GM12865 (cell line): ENCODE measurements at places on chromosomes 7 and 10.

DNA sequence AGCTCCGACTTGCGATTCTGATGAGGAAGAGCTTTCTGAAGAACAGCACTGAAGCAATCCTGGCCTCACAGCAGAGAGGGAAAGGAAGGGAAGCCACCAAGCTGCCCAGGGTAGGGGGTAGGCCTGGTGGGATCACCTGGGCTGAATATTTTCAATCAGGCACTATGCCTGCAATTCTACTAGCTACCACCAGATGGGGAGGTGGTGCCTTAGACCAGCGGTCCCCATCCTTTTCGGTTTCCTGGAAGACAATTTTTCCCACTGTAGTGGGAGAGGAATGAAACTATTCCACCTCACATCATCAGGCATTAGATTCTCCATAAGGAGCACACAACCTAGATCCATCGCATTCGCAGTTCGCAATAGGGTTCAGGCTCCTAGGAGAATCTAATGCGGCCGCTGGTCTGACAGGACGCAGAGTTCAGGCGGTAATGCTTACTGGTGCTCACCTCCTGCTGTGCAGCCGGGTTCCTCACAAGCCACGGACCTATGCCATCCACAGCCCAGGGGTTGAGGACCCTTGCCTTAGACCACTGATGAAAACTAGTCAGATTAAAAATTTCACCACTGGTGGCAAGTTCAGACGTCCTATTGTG, 2.7 kb downstream of the LRRC20 start:
- peak; percentile 45 for DNase-seq

- peak; percentile 85 for DNase-seq
Measured at GRCh38 chr10:60352105-60352504, 37.6 kb downstream of the ANK3 start.

- DNase-seq, result no peak
Measured at GRCh38 chr10:122665946-122666345, 33.7 kb downstream of the C10orf120 start.

DNA sequence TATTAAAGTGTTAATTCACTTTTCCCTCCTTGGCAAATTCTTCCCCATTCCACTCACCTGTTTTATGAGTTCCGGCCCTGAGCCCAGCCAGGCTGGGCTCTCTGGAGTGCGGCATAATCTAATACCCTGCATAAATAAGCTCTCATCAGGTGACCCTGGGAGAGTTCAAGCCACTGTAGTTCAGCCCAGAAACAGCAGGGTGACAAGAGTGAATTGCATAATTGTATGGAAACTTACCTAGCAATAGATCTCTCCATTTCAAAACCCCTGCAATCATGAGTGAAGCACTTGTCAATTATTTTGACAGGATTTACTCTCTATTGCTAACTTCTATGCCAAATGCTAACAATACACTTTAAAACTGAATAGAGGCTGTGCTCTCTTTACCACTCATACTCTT, 94.7 kb downstream of the OSBPL3 start:
- no peak for DNase-seq

- peak; percentile 95 for DNase-seq
Measured at GRCh38 chr7:149071641-149072437, 18.7 kb downstream of the ZNF786 start.

DNA sequence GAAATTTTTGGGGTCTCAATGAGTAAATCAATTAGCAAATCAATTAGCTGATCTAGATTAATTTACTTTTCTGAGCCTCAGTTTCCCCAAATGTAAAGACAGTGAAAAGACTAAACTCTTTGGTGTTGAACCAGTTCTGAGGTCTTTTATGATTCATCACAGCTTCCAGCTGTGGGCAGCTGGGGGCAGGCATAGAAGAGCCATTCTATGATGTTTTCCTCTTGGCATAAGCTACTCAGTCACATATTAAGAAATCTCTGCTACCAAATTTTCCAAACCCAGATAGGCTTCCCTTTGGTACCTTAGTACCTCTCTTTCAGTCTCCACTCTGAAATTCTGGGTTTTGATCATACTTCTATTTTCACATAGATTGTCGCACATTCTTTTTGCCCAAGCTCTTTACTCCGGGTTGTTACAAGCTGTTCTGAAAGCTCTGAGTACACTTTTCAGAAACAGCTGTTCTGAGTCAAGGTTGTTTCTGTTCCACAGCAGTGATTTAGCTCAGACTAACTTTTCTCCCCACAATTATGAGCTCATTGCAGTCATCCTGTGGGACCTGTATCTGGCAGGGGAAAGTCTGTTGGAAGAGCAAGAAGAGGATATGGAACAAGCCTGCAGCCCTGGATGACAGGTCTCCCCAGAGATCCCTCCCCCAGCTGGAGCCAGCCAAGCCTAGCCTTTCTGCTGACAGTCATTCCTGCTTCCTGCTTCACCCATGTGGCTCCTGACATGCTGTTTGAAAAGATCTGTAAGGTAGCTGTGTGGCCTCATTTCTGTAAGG, 599.6 kb upstream of the GHITM start:
- peak; percentile 86 for DNase-seq

GRCh38 chr7:3206101-3206500, 95.0 kb upstream of the SDK1 start:
- no peak for DNase-seq

DNA sequence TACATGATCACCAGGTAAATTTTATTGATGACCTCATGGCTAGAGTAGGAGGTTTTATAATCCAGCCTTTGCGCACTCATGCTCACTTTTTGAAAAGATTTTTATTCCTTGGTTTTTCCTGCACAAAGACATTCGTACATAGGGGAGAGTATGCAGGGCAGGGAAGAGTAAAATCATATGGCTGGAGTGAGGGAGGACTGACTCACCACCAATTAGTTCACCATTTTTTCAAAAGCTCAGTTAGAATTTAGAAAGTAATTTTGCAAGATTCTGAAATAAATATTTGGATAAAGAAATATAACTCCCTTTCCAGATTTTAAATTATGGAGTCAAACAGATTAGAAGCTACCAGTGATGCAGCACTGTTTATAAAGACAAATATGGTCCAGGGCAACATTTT, 111.9 kb downstream of the SEMA3D start:
- DNase-seq, result no peak

- peak; percentile 88 for DNase-seq
Measured at GRCh38 chr7:116316838-116317628, 106.7 kb downstream of the TES start.

DNA sequence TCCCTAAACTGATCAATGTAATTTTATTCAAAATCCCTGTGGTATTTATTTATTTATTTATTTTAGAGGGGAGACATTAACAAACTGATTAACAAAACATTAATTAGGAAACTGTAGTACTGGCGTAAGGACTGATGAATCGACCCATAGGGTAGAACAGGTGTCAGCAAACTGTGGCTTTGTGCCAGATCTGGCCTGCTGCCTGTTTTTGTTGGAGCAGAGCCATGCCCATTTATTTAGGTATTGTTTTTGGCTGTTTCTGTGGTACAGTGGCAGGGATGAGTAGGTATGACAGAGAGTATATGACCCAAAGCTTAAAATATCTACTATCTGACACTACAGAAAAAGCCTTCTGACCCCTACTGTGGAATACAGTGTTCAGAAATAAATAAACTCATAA, 332.5 kb upstream of the ETV1 start:
- DNase-seq, result no peak

- DNase-seq, result no peak
Measured at GRCh38 chr10:70940834-70941568, 52.6 kb upstream of the PCBD1 start.

GRCh38 chr10:91690412-91690811, 57.5 kb upstream of the PPP1R3C start:
- DNase-seq, result no peak

- no peak for DNase-seq
Measured at GRCh38 chr10:98267069-98267893, 713 bp downstream of the LOXL4 start.
